ENCODE measurements at places on chromosomes 5 and 9.

- no peak for DNase-seq
Observed at GRCh38 chr5:146828385-146828784, 50.2 kb downstream of the PPP2R2B start.

DNA sequence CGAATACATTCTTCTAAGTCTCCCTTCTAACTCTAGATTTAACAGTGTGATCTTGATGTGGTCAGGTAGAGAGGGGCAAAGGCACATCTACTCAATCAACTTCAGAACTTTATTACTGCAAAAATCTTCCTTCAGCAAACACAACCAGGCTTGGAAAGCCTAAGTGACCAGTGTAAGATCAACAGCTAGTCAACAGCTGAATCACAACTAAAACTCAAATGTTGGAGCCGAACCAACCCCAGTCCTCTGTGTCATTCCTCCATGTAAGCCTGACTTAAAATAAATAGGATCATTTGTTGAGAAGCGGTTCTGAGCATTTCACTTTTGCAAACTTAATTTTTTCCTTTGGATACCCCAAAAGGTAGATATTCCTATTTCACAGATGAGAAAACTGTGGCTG lies 352.7 kb downstream of the EBF1 start:
- no peak for DNase-seq

- no peak for DNase-seq
Observed at GRCh38 chr5:113179156-113179555, 202.6 kb downstream of the DCP2 start.

DNA sequence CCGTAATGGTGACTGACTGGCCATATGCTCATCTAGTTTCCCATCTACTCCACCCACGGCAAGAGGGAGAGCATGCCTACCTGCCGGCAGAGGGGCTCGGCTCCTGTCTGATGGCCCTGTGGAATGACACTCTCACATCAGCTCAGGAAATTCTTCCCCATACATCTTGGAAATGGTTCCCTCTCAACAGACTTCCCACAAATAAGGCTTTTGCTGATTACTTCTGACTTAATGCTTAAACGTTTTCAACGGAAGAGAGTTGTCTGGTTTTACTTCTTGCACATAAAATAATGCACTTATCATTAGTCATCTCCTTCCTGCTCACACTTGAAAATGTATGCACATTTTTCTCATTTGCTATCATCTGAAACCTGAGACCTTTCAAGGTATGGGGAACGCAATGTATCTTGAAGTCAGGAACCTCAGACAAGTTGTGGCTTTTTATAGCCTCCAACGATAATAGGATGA lies 129.5 kb downstream of the TTLL11 start:
- DNase-seq = no peak

DNA sequence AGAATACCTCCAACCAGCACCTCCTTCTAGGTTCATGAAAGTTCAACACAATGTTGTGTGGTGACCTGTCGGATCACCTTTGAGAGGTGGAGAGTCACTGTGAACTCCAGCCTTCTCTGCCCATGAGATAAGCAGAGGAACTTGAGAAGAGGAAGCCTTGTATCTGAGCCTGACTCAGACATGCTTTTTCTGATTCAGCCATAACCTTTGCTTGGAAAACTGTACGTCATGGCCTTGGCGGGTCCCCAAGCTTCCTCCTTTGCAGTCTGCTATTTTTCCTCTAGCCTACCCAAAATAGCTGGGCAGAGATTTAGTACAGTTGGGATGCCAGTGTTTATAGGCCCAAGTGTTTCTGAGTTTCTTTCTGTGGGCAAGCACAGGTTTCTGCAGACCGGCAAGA lies 274.7 kb downstream of the CETN3 start:
- DNase-seq = no peak

- no peak for DNase-seq
Observed at GRCh38 chr5:82351754-82352145, 73.6 kb upstream of the RPS23 start.

DNA sequence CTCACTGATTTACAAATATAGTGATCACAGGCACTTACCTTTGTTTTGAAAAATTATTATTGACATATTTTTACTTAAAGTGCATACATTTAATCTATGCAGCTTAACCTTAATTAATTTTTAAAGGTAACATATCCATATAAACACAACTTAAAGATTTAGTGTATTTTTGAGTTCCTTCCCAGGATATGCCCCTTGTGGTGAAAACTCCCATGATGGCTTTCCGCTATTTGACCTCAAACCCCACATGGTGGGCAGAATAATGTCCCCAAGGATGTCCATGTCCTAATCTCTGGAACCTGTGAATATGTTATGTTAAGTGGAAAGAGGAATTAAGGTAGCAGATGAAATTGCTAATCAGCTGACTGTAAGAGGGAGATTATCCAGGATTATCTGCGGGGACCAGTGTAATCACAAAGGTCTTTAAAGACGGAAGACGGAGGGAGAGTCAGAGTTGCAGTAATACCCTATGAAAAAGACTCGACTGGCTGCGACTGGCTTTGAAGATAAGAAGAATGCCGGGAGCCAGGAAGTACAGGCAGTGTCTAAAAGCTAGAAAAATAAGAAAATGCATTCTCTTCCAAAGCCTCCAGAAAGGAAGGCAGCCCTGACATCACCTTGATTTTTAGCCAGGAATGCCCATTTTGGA lies 193.9 kb downstream of the ICE1 start:
- no peak for DNase-seq

DNA sequence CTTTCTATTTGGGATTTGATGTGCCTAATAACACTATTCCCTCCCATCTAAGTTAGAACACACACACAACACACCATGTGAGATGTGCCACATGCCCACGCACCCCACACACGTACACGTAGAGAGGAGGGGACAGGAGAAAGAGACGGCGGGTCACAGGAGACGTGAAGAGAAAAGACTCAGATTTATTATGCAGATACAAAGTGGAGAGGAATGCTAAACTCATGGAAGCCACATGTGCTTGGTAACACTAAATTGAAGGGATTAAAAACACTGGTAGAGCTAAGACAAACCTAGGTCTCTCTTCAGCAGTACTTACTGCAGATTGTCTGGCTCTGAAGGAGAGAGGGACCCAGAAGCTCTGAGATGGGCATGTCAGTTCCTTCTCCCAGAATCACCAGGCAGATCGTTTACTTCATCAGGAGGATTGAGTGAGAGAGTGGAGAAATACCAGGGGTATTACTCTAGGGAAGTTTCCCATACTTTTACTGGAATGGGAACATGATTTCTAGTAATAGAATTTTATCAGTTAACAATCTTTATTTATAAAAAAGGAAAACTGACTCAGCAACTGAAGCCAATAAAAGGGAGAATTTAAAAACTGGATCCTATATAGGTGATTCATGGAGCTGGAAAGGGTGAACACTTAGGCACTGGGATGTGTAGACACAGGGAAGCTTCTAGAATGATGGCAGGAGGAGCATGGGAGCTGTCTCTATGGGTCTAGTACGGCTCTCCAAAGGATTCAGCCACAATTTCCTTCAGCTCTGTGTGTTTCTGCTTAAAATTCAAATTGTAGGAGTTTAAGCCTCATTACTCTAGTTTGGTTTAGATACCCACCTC lies 139.4 kb downstream of the MACIR start:
- no peak for DNase-seq

DNA sequence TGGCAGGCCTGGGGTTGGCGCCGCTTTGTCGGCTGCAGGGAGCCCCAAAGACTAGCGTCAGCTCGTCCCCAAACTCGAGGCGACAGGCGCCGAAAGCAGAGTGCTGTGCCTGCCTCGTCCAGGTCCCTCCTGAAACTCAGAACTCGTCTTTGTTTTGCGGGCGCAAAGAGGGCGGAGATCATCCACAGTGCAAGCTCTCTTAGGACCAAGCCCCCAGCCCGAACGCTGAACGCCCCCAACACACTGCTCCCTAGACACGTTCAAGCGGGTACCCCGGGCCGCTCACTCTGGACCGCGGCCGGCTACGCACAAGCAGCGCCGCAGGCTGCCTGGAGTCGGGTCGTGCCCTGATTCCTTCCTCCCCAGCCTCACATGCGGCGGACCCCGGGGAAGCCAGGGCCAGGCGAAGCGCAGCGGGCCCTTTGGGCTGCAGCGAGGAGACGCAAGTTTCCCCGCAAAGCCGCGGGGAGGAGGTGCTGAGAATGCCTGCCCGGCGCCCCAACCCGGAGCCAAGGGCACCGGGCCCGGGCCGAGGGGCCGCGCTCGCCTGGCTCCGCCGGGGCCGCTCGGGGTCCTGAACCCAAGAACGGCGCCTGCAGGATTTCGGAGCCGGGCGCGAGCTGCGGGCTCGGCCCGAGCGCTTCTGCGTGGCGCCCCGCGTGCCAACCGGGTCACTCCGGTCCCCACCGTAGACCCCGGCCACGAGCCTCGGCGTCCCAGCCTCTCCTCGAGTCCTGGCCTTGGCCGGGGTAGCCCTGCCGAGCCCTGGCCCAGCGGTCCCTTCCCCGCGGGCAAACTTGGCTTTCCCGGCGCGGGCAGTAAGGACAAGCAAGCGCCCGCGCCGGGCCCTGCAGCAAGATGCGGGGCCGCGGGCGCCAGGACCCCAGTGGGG lies 738 bp downstream of the FSTL4 start:
- DNase-seq = no peak

All from activated CD4-positive, CD25-positive, alpha-beta regulatory T cell treated with anti-CD3 and anti-CD28 coated beads, Interleukin-2, amount 50 U/mL, for 16 hours (primary cell).